ENCODE measurements at places on chromosomes 4 and X.

DNA sequence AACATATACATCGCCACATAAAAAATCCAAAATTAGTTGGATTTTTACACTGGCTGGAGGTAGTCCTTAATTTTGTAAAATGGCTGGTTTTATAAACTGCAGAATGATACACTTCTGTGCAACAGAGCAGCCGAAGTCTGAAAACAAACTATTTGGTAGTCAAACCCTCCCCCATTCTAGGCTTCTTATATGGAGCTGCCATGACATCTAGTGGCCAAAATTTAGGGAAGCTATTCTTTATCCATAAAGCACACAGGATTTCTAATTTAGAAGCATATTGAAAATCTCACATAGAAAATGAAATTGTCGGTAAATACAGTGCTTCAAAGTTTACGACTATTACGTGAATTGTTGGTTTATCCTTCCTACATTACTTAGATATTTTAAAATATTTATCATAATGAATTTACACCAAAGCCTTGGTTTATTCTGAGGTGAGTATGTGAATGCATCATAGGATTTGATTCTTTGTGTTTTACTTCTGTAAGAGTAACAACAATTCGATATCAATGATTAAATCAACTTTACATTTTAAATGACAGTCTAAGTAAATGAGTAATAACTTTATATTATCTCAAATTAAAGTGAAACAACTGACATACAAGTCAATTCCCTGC, 113.4 kb upstream of the FAM241A start:
- peak; percentile 51 for DNase-seq

GRCh38 chrX:50586407-50586806, 115.8 kb upstream of the DGKK start:
- no peak for DNase-seq

- DNase-seq, result no peak
Observed at GRCh38 chr4:183912585-183912984, 7.5 kb downstream of the STOX2 start.

- peak; percentile 31 for DNase-seq
Observed at GRCh38 chrX:109856974-109857373, 123.9 kb upstream of the ACSL4 start.

GRCh38 chrX:77415161-77415560, 32.0 kb upstream of the FGF16 start:
- DNase-seq, result no peak

DNA sequence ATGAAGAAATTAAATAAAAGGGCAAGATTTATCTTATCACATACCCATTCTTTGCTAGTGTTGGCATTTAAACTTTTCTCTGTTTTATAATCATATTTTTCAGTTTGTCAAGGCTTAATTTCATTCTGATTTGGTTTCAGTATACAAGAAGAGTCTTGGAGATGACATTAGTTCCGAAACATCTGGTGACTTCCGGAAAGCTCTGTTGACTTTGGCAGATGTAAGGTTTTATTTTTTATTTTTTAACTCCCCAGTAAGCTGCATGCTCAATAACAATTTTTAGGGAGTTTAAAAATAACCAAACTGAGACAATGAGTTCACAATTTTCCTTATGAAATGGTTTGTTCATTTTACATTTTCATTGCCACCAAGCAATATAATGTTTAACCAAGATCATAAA, 39.8 kb downstream of the ANXA3 start:
- no peak for DNase-seq

- DNase-seq, result no peak
Observed at GRCh38 chr4:6087669-6088341, 69.6 kb upstream of the C4orf50 start.

DNA sequence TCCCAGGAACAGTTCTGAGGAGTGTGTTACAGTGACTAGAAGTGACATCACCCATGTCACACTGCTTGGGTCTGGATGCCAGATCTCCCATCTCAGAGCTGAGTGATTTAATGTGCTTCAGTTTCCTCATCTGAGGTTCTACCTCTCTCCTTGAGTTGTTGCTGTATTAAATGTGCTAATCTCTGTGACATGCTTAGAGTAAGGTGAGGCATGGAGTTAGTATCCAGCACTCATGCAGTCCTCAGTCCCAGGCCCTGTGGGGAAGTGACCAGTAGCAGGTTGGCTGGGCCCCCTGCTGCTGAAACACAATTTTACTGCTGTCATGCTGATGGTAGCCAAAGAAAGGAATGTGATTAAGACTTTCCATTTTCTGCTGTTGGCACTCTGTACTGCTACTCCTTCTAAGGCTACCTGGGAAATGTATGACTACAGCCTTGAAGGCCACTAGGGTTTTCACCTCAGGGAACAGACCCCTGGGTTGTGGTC, 639.6 kb downstream of the MID1IP1 start:
- DNase-seq, result no peak

Measured in retina (tissue), 1 donor.